ENCODE measurements at places on chromosomes 13 and 19.

DNA sequence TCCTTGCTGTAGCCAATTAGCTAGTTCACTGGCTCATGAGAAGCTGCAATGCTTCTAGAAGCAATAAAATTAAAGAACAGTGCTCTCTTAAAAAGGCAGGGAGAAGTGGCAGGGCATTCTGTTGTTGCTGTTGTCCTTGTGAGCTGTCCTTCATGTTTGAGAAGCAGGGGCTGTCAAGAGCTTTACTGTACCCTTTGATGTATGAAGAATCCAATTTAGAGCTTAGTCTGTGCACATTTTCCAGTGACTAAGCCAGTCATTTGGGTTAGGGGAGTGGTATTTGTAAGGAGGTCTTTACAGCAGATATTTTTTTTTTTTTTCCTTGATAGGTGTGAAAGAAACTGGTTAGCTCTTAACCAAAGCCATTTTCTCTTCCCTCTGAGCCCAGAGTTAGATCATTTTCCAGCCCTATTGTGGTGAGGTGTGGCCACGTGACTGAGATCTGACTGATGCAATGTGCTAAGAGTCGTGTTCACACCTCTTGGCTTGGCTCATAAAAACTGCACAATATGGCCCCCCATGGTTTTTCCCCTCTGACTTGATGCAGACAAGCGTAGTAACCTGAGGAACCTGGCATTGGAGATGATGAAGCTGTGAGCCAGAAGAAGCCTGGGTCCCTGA, 309.6 kb upstream of the TMTC4 start:
- no peaks in the 10 kb centered on the region for H3K36me3 ChIP-seq
- no peak for DNase-seq
- H3K4me3 ChIP-seq = no peak overlapping the region
- no peaks in the 10 kb centered on the region for H3K27me3 ChIP-seq
- no peak overlapping the region for H3K27ac ChIP-seq

DNA sequence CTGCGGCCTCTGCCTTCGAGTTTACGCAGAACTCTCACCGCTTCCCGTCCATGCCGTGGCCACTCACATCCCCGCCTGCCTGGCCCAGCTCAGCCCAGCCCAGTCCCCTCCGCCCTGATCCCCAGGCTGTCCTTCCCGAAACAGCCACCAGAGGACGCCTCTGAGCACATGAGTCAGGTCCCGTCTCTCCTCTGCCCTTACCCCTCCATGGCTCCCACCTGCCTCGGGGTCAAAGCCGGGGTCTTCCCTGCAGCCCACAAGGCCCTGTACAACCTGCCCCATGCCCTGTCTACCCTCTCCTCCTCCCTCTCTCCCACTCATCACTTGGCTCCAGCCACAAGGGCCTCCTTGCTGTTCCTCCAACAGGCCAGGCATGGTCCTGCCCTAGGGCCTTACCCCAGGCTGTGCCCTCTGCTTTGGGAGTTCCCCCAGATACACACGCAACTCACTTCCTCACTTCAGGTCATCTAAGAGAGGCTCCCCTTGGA, 8.1 kb upstream of the SEMA6B start:
- no peak overlapping the region for H3K4me3 ChIP-seq
- no peaks in the 10 kb centered on the region for H3K4me1 ChIP-seq
- DNase-seq = peak; percentile 88
- no peaks in the 10 kb centered on the region for H3K27me3 ChIP-seq

GRCh38 chr13:110646442-110647364, 31.4 kb downstream of the NAXD start:
- H3K27me3 ChIP-seq = no peaks in the 10 kb centered on the region
- H3K27ac ChIP-seq = no peak overlapping the region
- no peak for DNase-seq

DNA sequence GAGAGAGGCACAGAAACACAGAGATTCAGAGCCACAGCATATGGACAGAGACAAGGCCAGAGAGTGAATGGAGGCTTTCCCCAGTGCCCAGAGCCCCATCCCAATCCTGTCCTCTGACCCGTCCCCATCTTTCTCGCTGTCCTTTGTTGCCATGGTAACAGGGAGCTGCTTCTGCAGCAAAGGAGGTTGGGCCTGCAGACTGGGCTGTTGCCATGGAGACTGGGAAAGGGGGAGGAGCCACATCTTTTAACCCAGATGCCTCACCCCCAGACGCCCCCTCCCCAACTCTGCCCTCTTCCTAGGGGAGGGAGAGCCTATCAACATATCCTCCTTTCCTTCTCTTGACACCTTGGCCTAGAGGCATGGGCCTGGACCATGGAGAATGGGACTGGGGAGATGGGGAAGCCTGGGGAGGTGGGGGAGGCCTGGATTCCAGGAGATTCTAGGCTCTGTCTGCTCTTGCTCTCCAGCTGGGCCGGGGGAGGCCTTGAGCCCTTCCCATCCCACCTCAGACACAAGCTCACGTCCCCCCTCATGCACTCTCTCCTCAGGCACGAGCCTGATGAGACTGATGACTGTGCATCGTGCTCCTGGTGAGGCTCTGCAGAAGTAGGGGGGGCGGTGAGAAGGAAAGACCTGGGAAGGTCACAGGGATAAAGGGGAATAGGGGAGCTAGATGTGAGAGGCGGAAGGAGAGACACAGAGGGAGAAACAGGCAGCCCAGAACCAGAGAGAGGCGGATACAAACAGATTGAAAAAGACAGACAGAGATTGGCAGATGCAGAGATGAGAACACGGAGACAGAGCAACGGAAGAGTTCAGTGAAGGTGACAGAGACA, 2.1 kb upstream of the ATP1A3 start:
- H3K27ac ChIP-seq = peak overlapping the region; percentile 98
- no peaks in the 10 kb centered on the region for H3K36me3 ChIP-seq
- no peak overlapping the region for H3K4me3 ChIP-seq
- H3K4me1 ChIP-seq = peaks cover 62% of the 10 kb centered on the region

DNA sequence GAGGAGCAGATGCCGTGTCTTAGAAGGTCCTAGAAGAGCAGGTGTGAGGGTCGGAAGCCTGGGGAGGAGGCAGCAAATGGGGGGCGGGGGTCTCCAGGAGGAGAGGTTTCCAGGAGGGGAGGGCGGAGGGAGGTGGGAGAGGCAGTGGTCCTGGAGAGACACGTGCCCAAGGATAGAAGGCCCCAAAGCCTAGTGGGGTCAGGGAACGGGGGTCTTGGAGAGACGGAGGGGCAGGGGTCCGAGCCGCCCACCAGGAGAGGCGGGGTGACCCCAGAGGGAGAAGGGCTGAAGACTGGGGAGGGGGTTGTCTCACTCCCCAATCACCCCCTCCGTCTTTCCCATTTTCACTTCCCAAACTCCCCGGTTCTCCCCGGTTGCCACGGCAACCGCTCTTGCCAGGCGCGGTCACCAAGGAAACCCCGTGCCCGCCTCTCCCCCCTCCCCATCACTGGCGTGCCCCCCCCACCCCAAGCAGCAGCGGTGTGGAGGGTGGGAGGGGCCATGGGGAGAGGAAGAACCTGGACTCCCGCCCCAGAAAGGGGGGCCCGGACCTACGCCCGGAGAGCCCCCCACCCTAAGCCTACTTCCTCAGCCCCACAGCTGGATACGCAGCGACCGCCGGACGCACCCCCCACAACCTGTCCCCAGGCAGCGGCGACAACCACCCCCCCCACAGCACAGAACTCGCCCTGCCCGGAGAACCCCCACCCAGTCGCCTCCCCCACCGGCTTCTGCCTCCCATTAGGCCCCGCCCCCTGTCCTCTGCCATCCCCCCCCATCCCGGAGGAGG, 988 bp downstream of the LRRC4B start:
- peak overlapping the region; percentile 55 for H3K4me3 ChIP-seq
- H3K36me3 ChIP-seq = no peaks in the 10 kb centered on the region
- H3K27me3 ChIP-seq = no peaks in the 10 kb centered on the region
- DNase-seq = peak; percentile 89

DNA sequence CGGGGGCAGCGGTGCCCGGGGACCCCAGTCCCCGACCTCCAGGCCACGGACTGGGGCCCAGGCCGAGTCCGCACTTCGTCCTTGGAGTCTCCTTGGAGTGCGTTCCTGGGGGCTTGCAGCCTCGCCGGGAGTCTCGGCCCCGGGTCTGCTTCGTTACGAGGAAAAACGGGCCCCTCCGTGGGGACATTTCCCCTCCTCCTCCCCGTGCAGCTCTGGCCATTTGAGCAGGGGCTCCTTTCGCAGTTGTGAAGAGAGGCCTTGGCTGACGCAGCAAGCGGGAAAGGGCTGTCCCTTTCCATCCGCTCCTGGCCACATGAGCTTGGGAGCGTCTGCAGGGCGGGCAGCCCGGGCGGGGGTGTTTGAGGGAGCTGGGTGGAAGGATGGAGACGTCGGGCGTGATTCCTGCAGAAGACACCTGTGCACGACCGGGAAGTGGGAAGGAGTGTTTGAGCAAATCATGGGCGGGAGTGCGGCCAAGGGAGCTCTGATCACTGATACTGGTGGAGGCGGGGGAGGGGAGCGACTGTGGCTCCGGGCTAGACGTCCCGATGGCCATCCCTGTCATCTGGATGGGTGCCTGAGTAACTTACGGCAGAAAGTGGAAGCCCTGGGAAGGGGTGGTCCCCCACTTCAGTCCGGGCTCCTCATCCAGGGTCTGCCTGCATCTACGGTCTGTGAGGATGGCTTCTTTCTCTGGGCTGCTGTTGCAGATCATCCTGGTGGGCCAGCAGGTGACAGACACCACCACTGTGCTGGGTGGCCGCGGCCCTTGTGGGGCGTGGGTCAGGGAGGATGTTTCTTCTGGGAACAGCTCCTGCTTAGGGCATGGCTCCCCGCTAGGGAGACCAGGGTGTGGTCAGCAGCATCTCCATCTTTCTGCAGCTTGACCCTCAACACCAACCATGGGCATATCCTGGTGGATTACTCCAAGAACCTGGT, 736 bp downstream of the GPI start:
- peak overlapping the region; percentile 66 for H3K27ac ChIP-seq
- H3K27me3 ChIP-seq = no peaks in the 10 kb centered on the region
- peaks cover 20% of the 10 kb centered on the region for H3K36me3 ChIP-seq
- DNase-seq = peak; percentile 67

DNA sequence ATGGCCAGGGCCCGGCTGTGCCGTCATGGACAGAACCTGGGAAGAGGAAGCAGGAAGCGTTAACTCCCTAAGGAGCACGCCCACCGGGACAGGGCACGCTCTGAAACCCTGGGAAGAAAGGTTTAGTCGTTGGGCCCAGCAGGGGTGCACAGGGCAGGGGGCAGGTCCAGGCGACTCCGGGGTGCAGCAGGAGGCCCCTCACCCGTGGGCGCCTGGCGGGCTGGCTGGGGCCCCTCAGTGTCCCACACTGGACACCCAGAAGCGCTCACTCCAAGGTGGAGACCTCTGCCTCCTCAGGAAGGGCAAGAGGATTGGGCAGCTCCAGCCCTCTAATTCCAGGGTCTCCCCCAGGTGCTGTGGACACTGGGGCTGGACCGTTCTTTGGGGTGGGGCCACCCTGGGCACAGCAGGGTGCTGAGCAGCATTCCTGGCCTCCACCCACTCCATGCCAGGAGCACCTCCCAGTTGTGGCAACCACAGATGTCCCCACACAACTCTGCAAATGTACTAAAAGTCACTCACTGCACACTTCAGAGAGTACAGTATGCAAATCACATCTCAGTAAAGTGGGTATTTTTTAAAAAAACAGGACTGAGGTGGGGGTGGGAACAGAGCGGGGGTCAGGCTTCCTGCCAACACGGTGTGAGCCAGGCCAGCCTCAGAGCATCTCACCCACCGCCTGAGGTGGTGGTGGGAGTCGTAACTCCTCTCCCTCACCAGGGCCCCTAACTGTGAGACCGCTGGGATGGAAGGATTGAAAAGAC, 35.2 kb downstream of the PIP5K1C start:
- no peak for DNase-seq
- no peak overlapping the region for H3K27ac ChIP-seq
- H3K27me3 ChIP-seq = no peaks in the 10 kb centered on the region
- no peaks in the 10 kb centered on the region for H3K36me3 ChIP-seq
- H3K4me3 ChIP-seq = no peak overlapping the region

DNA sequence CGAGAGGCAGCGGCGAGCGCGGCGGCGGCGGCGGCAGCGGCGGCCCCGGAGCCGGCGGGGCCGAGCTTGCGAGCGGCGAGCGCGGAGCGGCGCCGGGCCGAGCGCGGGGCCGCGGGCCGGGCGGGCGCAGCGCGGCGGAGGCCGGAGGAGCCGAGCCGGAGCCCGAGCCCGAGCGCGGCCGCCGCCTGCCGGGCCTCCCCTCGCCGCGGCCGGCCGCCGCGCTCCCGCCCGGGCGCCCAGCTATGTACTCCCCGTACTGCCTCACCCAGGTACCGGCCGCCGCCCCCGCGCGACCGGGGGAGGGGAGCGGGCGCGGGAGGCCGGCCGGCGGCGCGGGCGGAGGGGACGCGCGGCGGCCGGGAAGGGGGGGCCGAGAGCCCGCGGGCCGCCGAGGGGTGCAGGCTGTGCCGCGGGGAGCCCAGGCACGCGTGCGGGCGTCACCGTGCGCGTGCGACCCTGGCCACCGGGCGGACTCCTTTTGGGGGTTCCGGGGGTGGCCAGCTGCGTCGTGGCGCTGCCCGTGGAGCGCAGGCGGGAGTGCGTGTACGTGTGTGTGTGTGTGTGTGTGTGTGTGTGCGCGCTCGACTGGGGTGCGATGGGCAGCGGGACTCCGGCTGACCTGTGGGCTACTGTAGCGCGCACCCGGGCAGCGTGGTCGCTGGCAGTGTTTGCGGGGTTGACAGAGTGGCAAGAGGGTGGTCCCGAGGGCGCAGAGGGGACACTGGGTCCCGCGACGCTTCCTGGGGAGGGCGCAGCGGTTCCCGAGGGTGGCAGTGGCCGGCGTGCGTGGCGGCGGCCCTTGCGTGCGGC, 526 bp downstream of the NFIX start:
- H3K36me3 ChIP-seq = no peaks in the 10 kb centered on the region
- H3K4me1 ChIP-seq = peaks cover 17% of the 10 kb centered on the region
- H3K4me3 ChIP-seq = peak overlapping the region; percentile 57
- DNase-seq = peak; percentile 87
- no peak overlapping the region for H3K27ac ChIP-seq

- H3K4me1 ChIP-seq = peaks cover 12% of the 10 kb centered on the region
- DNase-seq = no peak
- H3K27ac ChIP-seq = no peak overlapping the region
Observed at GRCh38 chr13:110877737-110878258, 37.1 kb downstream of the ANKRD10 start.

DNA sequence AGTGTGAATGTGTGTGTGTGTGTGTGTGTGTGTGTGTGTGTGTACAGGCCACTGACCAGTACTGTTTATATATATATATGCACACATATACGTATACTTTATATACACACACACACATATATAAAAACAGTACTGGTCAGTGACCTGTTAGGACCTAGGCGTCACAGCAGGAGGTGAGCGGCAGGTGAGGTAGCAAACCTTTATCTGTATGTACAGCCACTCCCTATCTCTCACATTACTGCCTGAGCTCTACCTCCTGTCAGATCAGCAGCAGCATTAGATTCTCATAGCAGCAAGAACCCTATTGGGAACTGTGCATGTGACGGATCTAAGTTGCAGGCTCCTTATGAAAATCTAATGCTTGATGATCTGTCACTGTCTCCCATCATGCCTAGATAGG, 34.5 kb downstream of the TBC1D4 start:
- H3K4me1 ChIP-seq = peaks cover 9% of the 10 kb centered on the region
- no peaks in the 10 kb centered on the region for H3K36me3 ChIP-seq
- DNase-seq = no peak
- H3K27me3 ChIP-seq = no peaks in the 10 kb centered on the region
- no peak overlapping the region for H3K27ac ChIP-seq
